Occipital lobe (tissue), 3 donors: ENCODE measurements at places on chromosomes 3 and 15.

- DNase-seq: no peak
These were observed 489 bp downstream of the HDGFL3 start for GRCh38 chr15:83207009-83207659.

GRCh38 chr3:73080216-73080966 is 18.9 kb downstream of the EBLN2 start:
- no peak for DNase-seq

DNA sequence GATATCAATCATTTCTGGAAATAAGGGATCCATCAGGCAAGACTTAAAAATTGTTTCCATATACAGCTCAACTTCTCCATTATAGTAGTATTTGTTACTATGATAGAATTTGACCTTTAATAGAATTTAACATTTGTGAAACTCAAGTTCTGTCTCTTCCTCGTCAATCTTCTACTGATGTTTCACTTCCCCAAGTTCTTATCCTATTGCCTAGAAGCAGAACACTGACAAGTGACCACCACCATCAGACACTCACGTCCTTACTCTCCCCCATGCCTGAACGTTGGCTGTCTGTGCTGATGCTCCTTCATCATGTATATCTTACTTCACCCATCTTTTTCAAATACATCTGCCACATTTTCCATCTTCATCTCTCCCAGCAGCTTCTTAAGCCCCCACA is 26.6 kb upstream of the TAFA4 start:
- no peak for DNase-seq

DNA sequence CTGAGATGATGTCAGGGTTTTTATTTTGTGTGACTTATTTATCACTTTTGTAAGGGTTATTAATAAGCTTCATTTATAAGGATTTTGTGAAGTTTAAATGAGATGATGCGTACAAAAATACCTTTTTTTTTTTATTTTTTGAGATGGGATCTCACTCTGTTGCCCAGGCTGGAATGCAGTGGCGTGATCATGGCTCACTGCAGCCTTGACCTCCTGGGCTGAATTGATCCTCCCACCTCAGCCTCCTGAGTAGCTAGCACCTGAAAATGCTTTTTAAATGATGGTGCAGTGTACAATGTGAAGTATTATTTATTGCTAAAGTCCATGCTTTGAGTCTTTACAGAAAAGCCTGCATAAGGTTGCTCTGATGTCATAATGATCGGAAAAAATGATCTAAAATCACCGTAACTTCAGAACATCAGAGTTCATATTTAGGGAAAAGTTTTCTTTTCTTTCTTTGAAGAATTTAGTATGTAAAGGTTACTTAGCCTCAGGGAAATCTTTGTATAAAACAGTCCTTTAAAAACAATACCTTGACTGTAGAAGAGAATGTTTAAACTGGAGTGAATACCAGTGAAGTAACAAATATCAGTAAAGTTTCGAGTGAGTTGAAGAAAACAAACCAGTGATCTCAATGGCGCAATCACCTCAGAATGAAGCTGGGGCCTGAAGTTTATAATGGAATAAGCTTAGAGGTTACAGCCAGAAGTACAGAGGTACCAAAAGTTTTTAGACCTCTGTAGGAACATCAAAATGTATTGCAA is 29.7 kb downstream of the TCF12 start:
- DNase-seq: no peak

GRCh38 chr3:188796122-188796631 is 375.6 kb upstream of the TPRG1 start:
- no peak for DNase-seq

DNA sequence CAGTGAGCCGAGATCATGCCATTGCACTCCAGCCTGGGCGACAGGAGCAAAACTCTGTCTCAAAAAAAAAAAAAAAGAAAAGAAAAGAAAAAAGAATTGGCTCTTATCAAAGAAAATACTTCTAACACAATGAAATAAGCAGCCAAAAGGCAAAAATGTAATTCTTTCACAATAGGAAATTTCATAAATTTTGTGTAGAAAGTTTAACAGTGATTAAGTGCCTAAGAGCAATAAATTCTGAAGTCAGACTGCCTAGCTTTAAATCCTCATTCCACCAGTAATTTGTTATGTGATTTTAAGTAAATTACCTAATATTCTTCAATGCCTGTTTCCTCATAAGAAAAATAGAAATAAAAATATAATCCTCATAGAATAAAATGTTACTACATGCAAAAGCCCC is 24.6 kb downstream of the HLTF start:
- no peak for DNase-seq

- DNase-seq: no peak
These were observed 247.2 kb downstream of the SHQ1 start for GRCh38 chr3:72601060-72601459.

DNA sequence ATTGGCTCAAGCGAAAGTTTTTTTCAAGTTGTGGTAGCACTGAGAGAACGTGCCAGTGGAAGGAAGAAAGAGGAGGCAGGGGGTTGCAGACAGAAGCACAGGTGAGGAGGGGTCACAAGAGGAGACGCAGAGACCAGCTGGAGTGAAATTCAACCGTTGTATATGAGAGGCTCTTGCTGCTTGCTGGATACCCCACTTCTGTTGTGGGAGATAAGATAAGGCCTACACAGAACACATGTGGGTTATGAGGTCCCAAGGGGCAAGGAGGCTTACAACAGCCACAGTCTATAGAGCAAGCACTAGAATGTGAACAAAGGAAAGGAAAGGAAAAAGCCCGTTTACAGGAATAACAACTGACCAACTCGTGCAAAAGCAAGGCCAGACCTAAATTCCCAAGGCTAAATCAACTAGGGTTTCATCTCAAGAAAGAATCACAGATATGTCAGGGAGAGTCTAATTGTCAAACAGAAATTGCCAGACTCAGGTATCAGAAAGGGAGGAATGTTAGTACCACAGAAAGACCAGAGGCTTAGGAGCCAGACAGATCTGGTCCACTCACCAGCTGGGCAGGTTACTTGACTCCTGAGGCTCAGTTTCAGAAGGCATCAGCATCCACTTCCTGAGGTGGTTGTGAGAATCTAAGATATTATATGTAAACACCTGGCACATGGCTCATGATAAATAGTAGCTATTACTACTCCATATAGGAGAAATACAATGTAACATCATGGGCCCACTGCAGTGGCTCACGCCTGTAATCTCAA is 60.9 kb downstream of the MSL2 start:
- DNase-seq: no peak

DNA sequence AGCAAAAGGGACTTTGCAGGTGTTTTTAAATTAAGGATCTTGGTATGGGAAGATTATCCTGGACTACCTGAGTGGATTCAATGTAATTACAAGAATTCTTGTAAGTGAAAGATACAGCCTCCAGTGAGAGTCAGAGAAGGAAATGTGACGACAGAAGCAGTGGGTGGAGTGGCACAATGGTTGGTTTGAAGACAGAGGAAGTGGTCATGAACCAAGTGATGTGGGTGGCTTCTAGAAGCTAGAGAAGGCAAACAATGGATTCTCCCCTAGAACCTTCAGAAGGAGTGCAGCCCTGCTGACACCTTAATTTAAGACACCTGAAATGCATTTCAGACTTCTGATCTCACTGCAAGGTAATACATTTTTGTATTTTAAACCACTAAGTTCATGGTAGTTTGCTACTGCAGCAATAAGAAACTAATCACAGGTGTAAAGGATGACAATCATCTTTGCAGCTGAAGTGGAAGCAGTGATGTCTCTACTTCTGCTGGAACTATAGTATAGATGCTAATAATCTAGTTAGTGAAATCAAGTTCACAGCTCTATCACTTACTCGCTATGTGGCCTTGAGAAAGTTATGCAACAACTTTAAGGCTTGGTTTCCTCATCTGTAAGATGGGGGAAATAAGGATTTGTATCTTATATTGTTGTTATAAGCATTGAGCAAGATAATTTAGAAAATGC is 403.4 kb upstream of the SUCLG2 start:
- no peak for DNase-seq

GRCh38 chr15:93231261-93231925 is 142.4 kb upstream of the RGMA start:
- no peak for DNase-seq

- DNase-seq: no peak
These were observed 615.1 kb upstream of the KCNMB2 start for GRCh38 chr3:177921153-177921552.

DNA sequence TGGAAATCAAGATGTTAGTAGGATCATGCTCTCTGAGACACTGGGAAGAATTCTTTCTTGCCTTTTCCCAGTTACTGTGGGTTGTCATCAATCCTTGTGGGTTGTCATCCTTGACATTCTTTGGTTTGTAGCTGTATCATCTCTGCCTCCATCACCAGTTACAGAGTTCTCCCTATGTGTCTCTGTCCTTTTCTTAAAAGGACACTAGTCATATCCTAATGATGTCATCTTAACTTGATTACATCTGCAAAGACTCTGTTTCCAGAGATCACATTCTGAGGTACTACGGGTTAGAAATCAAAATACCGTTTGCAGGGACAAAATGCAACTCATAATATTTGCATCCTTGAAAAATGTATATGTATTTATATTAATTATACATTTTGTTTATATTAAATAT is 500.4 kb downstream of the ZBBX start:
- no peak for DNase-seq

DNA sequence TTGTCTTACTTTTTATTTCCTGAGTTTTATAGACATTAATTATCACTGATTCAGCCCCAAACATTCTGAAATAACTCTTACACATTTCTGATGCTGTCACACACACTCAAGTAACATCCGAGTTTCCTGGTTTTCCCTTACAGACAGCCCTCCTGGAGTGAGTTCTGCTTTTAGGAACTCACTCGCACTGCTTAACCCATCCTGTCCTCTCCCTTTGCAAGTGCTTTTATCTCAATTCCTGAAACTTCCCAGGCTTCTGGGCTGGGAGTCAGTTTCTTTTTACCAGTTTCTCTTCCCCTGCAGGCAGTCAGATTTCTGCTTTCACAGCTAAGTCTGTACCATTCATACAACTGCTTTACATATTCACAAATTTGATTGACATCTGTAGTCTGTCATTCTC is 15.6 kb upstream of the SH3GL3 start:
- no peak for DNase-seq
